ENCODE measurements at places on chromosomes 4 and X.

GRCh38 chr4:88335092-88335665 is 43.5 kb upstream of the HERC6 start:
- no peak for DNase-seq

DNA sequence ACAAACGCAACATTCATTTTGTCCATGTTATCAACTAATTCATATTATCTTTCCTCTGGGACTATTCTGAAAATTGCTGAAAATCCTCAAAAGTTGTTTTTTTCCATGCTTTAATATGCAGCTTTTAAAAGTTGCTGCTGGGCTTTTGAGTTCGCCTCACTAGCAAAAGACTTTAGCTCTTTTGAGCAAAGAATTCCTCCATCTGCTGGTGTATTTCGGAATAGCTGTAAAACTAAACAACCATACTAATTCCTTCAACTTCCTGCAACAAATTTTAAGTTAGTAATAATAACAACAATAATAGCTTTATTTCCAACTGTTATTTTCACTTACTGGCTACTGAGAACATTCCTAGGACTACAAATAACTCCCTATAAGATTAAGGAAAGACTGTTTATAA is 124.5 kb upstream of the PLAC1 start:
- DNase-seq, result no peak

- no peak for DNase-seq
Measured at GRCh38 chrX:106742805-106743204, 16.3 kb downstream of the RNF128 start.

DNA sequence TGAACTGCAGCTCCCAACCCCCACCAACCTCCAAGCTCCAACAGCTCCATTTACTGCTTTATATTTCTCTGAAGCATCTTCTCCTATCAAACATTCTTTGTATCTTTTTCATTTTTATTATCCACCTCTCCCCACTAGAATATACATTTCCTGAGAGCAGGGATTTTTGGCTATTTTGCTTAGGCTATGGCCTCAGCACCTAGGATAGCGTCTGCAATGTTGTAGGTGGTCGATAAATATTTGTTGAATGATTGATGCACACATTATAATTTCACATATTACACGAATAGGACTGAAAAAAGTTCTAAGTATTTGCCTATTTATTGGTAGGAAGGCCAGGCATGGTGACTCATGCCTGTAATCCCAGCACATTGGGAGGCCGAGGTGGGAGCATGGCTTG is 658.7 kb upstream of the DIPK2B start:
- DNase-seq, result no peak

DNA sequence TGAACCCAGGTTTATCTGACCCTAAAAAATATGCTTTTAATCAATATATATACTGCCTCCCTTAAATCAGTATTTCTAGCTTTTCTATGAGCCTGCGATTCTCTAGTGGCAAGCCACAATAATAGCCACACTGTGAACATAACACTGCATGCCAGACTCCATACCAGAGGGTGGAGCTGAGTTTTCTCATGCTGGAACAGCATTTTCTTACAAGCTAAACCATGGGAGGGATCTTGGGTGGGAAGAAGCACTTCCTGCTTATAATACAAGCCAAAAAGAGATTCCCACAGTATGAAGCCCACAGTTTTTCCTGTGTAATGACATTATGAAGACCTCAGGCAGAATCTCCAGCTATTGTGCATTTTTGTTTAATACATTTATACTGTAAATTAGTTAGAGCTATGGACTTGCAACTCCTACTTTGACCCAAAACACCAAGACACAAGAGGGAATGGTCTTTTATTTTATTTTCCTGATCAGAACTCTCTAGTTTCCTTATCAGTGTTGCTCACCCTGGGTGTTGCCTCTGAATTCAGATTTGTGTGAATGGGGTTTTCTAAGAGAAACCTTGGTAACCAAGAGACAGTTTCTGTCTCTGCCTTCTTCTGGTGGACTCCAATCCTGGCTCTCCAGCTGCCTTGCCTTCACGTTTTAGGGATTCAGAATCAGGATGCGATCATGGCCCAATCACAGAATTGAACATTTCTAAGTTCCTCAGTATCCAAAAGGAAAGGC is 74.5 kb upstream of the EOLA2 start:
- no peak for DNase-seq

All from stimulated activated CD8-positive, alpha-beta memory T cell treated with anti-CD3 and anti-CD28 coated beads, Interleukin-7, amount 100 ng/mL, for 1 hour (primary cell).